Stimulated activated naive CD4-positive, alpha-beta T cell (primary cell): ENCODE measurements at places on chromosomes 5 and 9.

DNA sequence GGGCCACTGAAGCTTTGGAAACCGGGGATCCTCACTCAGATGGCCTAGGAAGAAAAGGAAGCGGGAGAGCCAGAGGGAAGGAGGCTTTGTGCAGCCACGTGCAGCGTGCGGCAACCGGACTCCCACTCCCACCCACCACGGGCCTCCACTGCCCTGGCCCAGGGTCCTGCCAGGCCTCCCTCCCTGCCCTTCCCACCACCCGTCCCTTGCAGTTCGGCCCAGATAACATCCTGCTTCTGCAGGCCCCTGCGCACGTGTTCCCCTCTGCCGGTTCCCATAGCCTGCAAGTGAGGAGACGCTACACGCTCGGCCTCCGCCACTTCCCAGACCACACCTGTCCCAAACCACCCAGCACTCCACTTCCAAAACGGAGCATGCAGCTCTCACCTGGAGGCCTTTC is 4.3 kb upstream of the LHX3 start:
- no peak for DNase-seq

GRCh38 chr5:112374818-112375217 is 44.3 kb downstream of the EPB41L4A start:
- no peak for DNase-seq

DNA sequence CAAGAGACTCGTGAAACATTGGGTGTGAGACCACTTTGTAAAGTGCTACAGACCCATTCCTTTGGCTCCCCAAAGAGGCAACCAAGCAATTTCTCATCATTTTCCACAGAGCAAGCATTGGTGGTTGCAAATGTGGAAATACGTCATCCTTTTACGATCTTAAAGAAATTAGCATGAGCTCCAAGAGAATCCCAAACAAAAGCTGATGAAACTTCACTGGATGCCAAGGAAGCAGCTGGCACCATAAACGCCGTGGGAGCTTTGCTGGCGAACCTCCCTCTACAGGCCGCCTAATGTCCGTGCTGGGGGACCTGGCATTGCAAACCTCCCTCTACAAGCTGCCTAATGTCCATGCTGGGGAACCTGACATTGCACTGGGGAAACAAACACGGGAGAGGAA is 432.4 kb downstream of the ACTL7B start:
- DNase-seq = no peak

- no peak for DNase-seq
Observed at GRCh38 chr9:106859957-106860720, 2.8 kb upstream of the ZNF462 start.
